ENCODE measurements at places on chromosomes 7 and 10.

- DNase-seq: no peak
These were observed 2.9 kb downstream of the LRRTM3 start for GRCh38 chr10:66928776-66929175.

- DNase-seq: no peak
These were observed 24.6 kb upstream of the HUS1 start for GRCh38 chr7:48004032-48004431.

- no peak for DNase-seq
These were observed 115.6 kb upstream of the RNF32 start for GRCh38 chr7:156524818-156525597.

GRCh38 chr10:122815458-122815857 lies 30.2 kb downstream of the CUZD1 start:
- no peak for DNase-seq

DNA sequence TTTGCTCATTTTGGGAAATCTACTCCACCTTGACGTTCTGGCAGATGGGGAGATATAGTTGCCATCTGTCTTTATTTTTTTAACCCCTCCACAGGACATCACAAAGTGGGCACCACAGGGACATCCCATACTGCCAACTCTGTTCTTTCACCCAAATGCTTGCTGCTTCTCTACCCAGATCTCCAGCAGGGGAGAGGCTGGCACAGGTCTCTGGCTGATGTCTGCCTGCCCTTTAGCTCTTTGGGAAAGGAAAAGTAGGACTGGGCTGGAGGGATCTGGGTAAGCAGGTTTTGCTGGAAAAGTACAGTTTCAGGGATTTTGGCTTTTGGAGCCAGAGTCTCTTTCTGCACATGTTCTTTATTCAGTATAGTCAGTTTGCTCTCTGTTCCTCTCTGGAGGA lies 156.7 kb downstream of the ANLN start:
- no peak for DNase-seq

Measured in C1 segment of cervical spinal cord (tissue), 14 donors.